ENCODE measurements at places on chromosomes 5 and 9.

- no peak for DNase-seq
These were observed 25.1 kb downstream of the CEL start for GRCh38 chr9:133086894-133087293.

GRCh38 chr5:95779611-95780010, 42.9 kb downstream of the GLRX start:
- DNase-seq: no peak

DNA sequence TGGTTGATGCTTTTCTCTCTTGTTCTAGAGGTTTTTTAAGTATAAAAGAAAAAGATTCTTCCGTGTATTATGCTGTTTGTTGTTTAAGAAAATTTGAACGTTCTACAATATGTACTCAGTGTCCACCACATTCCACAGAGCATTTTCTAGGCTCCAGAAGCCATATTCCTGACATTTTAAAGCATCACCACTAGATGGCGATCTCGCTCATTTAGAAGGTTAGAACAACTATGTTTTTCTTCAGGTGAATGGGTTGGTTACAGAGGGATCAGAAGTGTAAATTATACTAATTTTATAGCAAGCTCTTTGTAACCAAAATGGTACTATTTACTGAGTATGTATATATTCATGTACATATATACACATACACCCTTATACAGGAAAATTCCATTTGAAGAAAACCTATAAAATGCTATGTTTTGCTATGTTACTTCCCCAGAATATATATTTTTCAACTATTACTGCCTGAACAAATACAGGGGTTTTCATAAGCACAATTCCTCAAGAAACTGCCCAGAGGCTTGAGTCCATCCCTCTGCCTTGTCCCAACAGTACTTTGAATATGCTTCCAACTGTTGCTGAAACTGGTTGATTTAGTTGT, 284.3 kb downstream of the CCDC171 start:
- DNase-seq: peak; percentile 10

DNA sequence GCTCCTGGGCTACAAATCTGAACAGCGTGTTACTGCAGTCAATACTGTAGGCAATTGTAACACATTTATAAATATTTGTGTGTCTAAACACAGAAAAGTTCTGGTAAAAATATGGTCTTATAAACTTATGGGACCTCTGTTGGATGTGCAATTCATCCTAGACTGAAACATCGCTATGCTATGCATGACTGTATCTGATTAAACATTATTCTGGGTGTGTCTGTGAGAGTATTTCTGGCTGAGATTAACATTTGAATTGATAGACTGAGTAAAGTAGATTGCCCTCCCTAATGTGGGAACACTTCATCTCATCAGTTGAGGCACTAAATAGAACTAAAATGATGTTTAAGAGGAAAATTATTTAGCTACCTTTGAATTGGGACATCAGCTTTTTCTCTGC, 24.3 kb upstream of the PRDM9 start:
- DNase-seq: no peak

DNA sequence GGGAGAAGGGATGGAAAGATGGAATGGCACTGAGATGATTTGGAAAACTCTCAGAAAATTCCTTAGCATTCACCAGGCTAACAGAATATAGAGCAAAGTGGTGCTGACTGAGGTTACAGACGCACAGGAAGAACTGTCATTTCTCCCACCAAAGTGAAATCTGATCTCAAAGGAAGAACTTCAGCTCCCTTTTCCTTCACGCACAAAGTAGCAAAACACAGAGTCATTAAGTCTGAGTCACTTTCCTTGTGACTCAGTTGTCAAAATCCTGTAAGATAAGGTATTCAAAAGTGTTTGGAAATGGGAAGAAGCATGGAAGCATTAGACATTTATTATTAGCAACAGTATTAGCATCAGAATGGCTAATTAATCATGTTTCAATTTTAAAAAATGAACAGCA, 11.7 kb downstream of the MPDZ start:
- DNase-seq: peak; percentile 51

All from amniotic stem cell (primary cell).